ENCODE measurements at places on chromosomes 4 and X. TPM values are rescaled to one million over a fixed set of nuclear protein-coding genes. Genes with fewer than 3 reads are reported as not detected.

H2BW1 gene
- total RNA-seq: not detected

DNA sequence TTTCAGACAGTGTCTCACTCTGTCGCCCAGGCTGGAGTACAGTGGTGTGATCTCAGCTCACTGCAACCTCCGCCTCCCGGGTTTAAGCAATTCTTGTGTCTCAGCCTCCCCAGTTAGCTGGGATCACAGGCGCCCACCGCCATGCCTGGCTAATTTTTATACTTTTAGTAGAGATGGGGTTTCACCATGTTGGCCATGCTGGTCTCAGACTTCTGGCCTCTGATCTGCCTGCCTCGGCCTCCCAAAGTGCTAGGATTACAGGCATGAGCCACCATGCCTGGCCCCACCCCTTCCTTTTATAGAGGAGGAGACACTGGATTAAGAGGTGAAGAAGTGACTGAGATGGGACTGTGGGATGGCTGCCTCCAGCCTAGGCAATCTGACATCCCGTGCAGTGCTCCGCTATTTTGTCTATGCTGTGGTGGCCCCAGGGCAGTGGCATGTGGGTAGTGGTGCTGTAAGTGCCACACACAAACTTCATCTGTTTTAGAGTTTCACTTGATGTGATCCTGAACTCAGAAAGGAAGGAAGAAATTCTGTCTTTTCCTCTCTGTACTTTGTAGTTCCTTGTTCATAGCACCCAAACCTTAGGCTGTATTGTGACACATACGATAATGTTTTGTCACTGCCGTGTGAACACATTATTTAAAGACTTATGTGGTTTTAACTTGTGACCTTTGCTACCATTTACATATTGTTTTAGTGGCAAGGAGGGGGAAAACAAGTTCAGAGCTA is 48.9 kb downstream of the FNIP2 start:
- peak; percentile 55 for DNase-seq

GRCh38 chrX:48719958-48720357 is 23.4 kb downstream of the SUV39H1 start:
- no peak for DNase-seq

GRCh38 chr4:47413521-47413920 is 50.0 kb downstream of the COMMD8 start:
- no peak for DNase-seq

GRCh38 chr4:81566161-81566591 is 94.5 kb upstream of the RASGEF1B start:
- no peak for DNase-seq

- DNase-seq: no peak
Measured at GRCh38 chr4:127686658-127687057, 43.5 kb upstream of the SLC25A31 start.

GRCh38 chrX:10199212-10199611 is 42.4 kb downstream of the CLCN4 start:
- DNase-seq: no peak
